HCEC 1CT (cell line): ENCODE measurements at places on chromosomes 2 and 18.

DNA sequence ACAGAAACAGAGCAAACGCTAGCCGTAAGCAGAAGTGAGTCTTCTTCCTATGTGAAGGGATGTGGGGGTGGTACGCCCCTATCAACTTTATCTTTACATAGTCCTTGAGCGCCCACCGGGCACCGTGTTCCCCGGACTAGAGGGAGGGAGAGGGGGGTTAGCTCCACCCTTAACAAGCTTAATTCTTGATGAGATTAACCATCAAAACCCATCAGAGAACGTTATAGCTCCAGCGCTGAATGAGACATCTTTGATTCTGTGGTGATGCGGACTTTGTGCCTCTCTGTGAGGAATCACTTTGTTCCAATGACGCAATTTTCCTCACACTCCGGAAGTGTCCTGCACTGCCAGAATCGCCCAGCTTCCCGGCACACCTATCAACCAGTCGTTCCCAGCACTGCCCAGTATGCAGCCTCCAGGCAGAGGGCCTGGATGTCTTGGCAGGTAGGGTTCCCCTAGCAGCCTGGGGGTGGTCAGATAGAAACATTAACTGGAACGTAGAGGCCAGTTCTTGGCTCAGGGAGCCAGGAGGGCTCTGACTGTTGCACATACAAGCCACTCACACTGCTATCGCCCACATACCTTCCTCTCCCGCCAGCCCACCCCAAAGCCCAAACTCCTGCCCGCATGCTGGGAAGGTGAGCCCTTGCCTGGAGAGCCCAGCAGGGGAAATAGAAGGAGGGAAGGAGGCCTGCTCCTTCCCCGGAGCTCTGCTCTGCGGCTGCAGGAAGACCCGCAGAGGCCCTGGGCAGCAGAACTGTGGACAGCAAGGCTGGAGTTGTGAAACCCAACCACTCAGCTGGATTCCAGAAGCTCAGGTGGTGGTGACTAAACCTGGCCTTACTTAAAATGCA lies 1.9 kb upstream of the ODC1 start:
- no peak for DNase-seq

DNA sequence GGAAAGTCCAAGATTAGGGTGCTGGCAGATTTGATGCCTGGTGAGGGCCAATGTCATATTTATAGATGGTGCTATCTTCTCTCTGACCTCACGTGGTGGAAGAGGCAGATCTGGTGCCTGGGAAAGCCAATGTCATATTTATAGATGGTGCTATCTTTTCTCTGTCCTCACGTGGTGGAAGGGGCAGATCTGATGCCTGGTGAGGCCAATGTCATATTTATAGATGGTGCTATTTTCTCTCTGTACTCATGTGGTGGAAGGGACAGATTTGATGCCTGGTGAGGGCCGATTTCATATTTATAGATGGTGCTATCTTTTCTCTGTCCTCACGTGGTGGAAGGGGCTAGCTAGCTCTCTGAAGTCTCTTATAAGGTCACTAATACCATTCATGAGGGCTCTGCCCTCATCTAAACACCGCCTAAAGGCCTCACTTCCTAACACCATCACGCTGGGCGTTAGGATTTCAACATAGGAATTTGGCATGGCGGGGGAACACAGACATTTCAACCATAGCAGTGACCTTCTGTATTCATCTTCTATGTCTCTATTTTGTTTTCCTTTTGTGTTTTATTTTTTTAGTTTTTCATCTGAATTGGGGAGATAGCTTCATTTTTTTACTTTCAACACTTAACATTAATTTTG lies 278.4 kb downstream of the SPAG16 start:
- no peak for DNase-seq

GRCh38 chr2:65413106-65413505 lies 19.3 kb downstream of the SPRED2 start:
- no peak for DNase-seq

GRCh38 chr2:68435615-68436014 lies 31.5 kb downstream of the FBXO48 start:
- peak; percentile 5 for DNase-seq

GRCh38 chr18:79911344-79912270 lies 39.8 kb downstream of the SLC66A2 start:
- DNase-seq, result no peak

DNA sequence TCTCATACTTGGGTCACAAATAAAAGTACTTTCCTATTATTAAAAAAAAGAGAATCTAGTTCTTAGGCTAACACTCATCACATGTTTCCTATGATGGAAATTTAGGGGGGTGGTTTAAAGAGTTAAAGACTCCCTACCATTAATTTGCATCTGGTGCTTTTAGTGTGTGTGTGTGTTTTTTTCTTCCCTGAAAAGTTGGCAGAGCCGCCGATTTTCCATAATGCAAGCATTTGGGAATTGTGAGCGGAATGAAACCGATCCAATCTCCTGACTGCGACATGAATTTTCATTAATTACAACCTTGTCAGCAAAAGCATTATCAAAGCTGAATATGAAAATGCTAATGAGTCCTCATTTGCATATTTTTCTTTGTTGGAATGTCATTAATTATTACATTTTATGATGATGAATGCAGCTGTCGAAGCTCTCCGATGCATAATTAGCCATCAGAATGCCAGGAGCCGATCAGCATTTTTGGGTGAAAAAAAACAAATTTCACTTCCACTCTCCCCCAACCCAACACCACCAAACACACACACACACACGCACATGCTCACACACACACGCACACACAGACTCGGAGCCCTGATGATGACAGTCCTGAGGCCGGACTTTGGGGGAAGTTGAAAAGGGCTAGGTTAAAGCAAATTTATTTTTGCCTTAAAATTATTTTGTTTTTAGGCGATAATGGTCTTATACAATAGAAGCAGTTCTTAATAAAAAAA lies 165.4 kb downstream of the TCF4 start:
- no peak for DNase-seq

- no peak for DNase-seq
Observed at GRCh38 chr2:217880891-217881290, 121.9 kb downstream of the TNS1 start.

- no peak for DNase-seq
Observed at GRCh38 chr2:86000131-86000937, 105.4 kb downstream of the POLR1A start.

DNA sequence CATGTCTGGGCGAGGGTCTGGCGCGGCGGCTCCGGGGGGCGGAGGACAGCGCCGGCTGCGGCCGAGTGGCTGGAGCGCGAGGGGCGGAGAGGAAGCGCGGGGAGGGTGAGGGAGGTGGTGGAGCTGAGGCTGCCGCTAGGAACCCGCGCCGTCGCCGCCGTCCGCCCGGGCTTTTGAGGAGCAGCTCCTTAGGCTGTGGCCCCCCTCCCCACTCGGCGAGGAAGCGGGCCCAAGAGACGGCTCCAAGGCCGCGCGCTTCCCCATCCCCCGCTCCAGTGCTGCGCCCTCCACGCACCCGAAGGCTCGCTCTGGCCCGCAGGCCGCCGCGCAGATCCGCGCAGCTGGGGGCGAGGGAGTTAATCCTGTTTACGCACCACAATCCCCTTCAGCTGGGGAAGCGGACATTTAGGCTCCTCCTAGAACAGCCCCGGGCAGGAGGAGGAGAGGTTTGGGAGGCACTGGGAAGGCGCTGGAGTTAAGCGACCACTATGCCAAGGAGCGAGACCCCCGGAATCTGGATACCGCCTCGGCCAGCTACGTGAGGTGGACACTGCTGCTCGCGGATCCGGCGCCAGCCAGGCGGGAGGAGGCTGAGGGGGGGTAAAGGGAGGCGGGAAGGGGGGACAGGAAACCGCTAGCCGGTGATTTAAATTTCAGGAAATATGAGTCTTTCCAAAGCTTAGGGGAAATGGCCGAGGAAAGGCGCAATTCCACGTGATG lies at the start of gene CNRIP1:
CNRIP1 (minus strand) TSS at position 552 of the 720 bp plus-strand sequence; CDS start at position 3, 549 bp downstream.
- DNase-seq, result peak; percentile 87

DNA sequence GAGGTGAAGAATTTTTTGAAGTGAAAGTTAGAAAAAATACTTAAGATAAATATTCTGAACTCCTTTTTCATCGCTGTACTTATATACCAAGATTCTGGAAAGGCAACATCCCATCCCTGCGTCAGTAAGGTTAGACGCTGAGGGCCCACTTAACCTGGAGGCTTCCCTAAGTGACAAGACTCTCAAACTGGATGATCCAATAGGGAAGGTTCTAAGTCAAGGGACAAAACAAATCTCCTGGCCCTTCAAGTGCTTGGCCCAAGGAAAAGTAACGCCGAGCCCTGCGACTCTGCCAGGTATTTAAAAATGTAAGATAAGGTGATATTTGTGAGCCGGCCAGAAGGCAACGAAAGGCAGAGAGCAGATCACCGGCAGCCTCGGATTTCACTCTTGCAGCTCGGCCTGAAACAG lies 1.3 kb downstream of the STK39 start:
- no peak for DNase-seq

DNA sequence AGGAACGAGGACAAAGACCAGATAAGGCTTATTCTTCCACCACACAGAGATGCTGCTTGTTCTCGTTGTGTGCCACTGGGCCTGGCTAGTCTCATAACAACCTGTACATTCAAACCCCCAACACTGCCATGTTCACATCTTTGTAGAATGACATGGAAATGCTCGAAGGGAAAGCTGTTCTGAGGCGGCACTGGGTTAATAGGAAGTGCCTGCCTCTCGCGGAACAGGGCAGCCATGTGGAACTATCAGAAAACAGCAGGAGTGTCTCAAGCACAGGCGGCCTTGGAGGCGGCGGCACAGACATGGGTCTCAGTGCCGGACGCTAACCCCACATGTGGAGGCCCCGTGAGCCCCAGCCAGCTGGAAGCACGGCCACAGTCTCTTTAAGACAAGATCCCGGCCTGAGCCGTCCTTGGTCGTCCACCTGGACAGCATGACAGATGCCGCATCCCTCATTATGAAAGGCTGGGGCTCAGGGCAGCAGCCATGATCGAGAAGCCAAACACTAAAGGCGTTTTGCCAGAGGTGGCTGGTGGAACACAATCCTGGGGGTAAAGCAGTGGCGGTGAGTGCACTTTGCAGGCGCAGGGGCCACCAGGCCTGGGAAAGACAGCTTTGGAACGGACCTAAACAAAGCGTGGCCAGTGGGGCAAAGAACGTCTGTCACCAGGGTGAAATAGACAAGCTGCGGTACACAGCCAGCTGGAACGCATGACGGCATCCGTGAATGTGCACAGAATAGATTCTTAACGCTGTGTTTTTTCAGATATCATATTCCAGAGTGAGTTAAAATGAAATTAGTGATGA lies 161.0 kb downstream of the HDAC4 start:
- DNase-seq, result no peak

DNA sequence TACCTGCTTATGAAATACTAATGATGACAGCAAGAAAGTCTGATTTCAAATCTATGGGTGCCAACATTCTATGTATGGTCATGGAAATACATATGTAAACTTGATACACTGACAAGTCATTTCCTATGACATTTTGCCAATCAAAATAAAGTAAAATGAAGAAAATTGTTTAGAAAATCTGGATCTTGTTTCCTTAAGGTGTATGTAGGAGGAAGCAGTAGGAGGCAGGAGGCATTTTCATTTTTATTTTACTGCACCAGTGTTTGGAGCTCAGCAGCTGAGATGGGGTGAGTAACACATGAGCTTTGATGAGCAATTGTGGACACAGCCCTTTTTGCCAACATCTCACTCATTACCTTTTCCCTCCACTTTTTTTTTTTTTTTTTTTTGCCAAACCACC lies 167.0 kb downstream of the AFF3 start:
- DNase-seq, result no peak

DNA sequence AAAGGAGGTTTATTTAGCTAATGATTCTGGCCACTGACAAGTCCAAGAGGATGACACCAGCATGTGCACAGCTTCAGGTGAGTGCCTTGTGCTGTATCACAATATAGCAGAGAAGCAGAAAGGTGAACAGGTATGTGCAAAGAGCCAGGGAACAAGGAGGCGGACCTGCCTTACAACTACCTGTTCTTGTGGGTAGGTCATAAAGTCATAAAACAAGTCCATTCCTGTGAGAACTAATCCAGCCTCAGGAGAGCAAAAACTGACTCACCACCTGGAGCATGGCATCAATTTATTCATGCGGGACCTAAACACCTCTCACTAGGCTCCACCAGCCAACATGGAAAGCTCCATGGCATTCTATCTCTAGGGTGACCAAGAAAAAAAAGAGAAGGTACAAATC lies 234.2 kb downstream of the ASXL3 start:
- no peak for DNase-seq

- DNase-seq, result no peak
Observed at GRCh38 chr18:21454725-21455124, 145.8 kb downstream of the ESCO1 start.

GRCh38 chr2:221467610-221468009 lies 104.5 kb downstream of the EPHA4 start:
- DNase-seq, result no peak

DNA sequence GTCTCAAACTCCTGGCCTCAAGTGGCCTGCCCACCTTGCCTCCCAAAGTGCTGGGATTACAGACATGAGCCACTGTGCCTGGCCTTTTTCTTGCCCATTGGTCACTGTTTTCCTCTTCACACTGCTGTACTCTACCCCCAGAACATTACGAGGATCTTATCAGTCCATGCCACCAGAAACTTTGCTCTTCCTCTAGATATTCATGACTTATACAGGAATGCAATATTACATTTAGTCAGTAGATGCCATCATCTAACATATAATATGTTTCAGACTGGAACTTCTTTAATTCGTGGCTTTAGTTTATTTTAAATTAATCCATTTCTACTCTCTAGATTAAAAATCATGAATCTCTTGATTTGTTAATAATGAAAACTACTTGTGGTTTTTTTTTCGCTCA lies 135.5 kb downstream of the COMMD1 start:
- DNase-seq, result no peak

- no peak for DNase-seq
Observed at GRCh38 chr2:241386519-241386918, 30.4 kb downstream of the FARP2 start.

DNA sequence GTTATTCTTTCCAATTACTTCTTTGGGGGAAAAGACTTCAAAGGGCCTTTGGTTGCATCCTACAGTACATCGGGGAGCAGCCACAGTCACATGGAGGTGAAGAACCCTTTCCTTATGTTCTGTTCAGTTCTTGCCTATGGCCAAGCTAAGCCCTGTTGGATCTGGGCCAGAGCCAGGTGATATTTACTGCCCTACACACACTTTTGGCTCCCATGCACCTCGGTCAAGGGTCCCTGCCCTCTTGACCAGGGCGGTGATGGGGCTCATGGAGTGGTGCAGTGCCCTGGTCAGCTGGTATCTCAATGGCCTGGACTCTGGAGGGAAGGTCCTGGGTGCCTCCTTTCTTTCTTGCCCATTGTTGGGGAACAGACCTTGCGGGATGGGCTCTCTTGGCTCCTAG lies 98.7 kb downstream of the VAPA start:
- DNase-seq, result no peak

DNA sequence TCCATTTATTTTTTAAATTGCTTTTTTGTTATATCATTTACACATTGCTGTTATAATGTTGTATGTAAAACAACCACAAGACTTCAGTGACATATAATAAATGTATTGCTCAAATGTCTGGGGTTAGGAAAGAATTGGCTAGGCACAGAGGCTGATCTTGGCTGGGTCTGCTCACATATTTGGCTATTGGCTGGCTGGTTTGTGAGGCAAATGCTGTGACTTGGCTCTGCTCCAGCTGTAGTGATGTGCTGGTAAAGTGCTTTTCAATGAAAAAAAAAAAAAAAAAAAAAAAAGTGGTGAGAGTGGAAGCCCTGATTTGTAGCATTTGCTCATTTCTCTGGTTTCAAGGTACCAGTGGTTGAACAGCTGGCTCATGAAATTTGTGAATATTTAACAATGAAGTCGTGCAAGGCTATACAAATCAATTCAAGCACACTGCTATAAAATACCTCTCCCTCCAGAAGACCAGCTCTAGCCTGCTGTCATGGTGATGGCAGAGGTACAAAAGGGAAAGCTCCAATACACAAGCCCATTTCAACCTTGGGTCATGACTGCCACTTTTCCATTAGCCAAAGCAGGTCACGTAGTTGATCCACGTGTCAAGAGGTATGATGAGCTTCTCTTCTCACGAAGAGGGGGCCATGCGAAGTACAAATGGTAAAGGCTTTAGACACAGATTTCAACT lies 43.7 kb upstream of the RIT2 start:
- DNase-seq, result no peak
